ENCODE measurements at places on chromosomes 16 and 17.

DNA sequence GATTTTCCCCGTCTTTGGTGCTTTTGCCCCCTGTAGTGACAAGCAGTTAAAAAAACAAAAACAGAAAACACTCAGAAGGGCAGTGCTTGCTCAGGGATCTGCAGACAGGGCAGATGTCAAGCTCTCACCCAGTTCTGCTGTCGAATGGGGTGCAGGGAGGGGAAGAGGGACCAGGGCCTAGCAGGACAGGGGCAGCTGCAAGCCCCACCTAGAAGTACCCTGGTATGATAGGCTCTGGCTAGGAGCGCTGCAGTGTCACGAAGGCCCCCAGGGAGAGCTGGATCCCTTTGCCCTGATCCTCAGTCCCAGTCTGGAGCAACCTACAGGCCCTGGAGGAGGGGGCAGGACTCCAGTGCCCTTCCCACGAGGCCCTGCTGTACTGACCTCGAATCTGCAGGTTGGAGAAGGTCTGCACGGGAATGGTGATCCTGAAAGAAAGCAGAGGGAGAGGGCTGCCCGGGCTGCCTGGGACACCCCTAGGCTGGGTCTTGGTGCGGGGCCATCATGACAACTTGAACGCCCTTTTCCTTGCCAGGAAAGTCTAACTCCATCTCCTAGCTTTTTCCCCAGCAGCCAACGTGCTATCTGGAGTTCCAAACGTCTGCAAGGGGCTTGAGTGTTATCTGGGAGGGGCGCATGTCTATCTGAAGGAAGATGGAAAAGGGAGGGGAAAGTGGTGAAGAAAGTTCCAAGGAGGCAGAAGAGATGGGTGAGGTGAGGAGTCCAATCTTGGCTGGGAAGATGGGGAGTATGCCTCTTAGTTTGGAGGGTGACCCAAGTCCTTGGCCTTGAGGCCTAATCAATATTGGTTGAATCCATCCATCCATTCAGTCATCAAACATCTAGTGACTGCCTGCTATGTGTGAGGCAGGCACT lies 4.8 kb downstream of the GFAP start:
- DNase-seq: no peak

- DNase-seq: no peak
Observed at GRCh38 chr17:49513641-49514040, 18.5 kb downstream of the NGFR start.

GRCh38 chr17:36131421-36131820 lies 27.8 kb downstream of the CCL4 start:
- no peak for DNase-seq

DNA sequence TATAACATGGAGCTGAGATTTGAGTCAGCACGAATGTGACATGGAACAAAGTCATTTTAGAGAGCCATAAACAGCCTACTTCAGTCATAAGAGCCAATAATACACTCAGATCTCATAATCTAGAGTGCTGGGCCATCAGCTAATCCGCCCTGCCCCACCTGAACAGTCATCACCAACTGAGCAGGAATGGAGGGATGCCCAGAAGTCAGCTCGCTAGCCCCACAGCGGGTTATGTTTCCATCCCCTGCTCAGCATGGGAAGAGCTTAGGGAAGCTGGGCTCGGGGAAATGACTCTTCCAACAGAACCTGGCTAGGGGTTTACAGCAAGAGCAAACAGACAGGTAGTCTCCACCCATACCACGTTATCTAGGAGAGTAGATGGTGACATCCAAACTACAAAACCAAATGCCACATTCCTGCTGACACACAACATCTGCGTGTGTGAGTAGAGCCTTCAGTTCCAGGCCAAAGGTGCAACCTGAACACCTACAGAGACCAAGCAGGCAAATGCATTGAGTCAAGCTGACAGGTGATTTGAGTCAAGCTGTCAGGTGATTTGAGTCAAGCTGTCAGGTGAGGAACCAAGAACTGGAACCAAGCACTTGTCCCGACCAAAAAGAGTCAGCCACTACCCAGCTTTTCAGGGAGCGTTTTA lies 2.0 kb downstream of the TMEM11 start:
- DNase-seq: no peak

GRCh38 chr17:7590743-7591142 lies 849 bp upstream of the SOX15 start:
- no peak for DNase-seq

DNA sequence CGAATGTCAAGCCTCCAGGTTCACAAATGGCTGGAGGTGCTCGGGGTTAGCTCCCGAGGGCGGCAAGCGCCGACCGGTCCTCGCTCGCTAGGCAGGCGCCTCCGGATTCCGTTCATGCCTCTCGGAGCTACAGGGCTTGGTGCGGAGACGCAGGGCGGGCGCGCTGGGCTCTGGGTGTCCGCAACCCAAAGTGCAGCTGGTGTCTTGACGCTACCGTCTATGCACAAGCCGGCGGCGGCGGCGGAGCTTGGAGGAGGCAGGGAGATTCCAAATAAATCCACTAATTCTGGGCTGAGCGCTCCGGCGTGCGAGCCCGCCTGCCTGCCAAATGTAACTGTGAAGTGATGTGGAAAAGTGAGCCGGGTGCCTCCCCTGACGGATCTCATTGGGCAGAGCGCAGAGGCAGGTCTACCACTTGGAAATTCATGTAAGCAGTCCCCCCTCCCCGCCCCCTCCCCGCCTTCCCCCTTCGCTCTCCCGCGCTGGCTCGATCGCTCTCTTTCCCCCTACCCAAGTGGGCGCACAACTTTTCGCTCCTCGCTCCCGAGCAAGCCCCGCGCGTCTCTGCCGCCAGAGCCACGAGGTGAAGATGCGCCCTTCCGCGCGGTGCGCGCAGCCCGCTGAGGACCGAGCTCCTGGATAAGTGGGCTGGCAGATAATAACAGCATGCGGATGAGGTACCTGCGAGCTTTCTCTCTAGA lies at the start of gene CDH8:
CDH8 (minus strand) TSS at position 338 of the 701 bp plus-strand sequence. CDS start 15,035 bp downstream, outside the sequence.
- no peak for DNase-seq

- DNase-seq: no peak
Observed at GRCh38 chr16:64711026-64711425, 410.8 kb downstream of the CDH11 start.

DNA sequence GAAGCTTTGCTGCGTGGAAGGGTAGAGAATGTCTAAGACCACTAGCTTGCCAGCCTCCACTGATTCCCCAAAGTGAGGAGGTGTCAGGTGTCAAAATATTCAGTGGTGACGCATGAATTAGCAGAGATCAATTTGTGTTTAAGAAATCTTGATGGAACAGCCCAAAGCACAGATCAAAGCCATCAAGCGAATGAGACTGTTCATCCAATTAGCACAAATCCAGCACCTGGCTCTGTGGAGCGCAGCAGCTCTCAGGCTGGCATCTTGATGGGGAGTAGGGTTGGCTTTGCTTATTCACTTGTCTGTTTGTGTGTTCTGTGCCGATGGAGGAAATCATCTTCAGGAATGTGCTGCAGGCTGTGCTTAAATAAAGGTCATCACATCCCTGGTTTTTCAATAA lies 456.8 kb upstream of the CCL2 start:
- no peak for DNase-seq

- no peak for DNase-seq
Observed at GRCh38 chr17:59124665-59125064, 18.0 kb upstream of the TRIM37 start.

DNA sequence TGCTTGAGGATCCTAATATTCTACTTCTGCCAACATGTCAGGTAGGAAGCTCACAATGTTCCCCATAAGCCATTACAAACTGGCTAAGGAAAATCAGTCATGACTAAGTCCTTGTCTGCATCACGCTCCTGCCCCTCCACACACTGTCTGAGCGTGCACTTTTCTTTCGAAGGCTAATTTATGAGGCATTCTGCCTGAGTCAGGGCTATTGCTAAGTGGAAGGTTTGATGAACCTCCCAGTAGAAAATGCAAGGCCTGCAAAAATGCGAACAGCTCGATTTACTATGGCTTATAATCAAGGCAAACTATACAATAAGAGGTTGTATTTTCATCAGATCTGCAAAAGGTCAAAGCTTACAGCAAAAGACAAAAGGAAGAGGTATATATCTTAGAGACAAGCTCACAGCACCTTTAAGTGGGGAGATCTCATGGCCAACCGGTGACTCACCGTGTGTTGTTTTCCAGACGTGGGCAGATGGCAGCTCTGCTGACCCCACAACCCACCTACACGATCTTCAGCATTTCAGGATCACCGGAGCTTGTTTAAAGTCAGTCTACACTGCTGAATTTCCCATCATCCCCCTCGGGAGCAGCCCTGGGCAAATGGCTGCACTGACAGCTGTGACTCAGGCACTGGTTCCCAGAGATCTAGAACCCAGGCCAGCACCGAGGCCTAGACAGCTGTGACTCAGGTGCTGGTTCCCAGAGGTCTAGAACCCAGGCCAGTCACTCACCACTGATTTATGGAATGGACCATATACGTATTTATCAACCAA lies 26.1 kb downstream of the MEAK7 start:
- DNase-seq: no peak

GRCh38 chr16:89717688-89718505 lies 2.8 kb downstream of the VPS9D1 start:
- no peak for DNase-seq

GRCh38 chr17:37024181-37024637 lies 75.5 kb downstream of the AATF start:
- DNase-seq: no peak

DNA sequence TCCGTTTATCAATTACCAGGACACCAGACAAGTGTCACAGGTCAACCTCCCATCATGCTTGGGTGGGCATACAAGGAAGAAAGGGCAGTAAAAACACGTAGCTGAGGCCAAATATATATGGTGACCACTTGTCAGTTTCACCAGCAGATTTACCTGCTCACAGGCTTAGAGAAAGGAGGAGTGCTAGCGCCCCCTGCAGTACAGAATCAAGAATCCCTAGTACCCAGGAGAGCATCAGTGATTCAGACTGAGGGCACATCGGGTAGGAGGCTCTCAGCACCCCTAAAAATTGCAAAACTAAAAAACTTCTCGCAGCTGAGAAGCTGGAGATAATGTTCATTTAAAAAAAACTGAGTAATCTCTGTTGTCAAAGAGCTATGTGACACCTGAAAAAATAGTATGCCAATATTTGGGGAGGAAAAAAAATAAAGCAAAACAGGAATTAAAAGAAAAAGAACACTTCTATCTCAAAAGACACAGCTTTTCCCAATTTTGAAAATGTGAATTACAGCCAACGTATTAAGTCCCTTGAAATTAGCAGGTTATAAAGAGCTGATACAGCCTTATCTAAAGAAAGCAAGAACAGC lies 21.2 kb upstream of the MON1B start:
- peak; percentile 30 for DNase-seq

DNA sequence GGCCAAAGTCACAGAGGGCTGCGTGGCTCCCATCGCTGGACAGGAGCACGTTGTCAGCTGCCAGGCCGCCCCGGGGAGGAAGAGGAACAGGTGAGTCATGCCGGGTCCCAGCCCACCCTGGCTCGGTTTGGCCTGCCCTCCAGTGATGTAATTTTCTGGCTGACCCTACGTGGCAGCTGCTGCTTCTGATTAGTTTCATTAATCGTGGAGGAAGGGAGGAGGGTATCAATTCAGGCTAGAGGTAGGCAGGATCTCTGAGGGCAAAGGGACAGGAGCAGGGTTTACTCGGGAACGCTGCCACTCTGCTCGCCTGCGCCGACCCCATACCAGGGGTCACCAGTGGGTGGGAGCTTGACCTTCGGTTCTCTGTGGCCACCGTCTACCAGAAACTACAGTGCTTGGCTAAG lies 11.7 kb upstream of the SPATA32 start:
- no peak for DNase-seq

DNA sequence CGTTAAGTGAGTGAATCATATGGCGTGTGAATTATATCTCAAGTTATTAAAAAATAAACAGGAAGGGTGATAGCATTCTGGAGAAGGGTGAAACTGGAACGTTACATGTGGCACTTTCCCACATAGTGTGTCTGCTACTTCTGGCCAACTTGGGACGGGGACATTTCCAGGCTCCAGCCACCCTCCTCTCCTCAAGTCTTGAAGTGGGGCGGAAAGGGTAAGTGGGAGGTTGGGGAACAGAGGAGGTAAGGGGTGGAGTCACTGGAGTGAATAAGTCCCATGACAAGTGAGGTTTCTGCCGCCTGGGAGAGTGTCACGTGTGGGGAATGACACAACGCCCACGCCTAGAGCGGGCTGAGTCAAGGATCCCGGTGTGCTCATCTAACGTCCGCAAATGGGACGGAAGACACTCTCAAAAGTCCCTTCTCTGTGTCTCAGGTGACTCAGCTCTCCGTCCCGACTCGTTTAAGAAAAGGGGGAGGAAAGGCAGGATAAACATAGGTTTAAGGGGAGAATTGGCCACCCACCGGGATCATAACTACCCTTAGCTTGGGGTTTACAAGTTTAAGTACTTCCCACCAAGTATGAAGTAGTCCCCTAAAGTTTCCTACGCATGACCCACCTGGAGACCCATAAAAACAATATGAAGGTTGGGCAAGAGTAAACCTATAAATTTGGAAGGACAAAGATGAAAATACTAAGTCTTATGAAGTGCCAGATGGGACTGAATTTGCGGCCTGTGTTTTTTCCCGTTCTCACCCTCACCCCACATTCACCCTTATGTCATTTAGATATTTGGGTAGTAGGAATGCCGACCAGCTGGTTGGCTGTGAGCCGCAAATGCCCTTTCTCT lies 1.2 kb upstream of the SPAG9 start:
- DNase-seq: peak; percentile 86

Measured in CD4-positive, alpha-beta T cell treated with Interleukin-4 for 4 hours (primary cell).